ENCODE measurements at places on chromosomes 5 and 9. TPM values are rescaled to one million over a fixed set of nuclear protein-coding genes. Genes with fewer than 3 reads are reported as not detected.

The FIBCD1 gene
- total RNA-seq: 1.1 TPM

The F2RL1 gene
- 6.3 TPM for total RNA-seq

The SNCAIP gene
- total RNA-seq: not detected

The ACTBL2 gene
- total RNA-seq: 0.56 TPM

The KIF4B gene
- 0.03 TPM for total RNA-seq

The SLC34A1 gene
- 0.61 TPM for total RNA-seq

The BNC2 gene
- total RNA-seq: 14.4 TPM
